ENCODE measurements at places on chromosomes 2 and 18. TPM values are rescaled to one million over a fixed set of nuclear protein-coding genes. Genes with fewer than 3 reads are reported as not detected.

DNA sequence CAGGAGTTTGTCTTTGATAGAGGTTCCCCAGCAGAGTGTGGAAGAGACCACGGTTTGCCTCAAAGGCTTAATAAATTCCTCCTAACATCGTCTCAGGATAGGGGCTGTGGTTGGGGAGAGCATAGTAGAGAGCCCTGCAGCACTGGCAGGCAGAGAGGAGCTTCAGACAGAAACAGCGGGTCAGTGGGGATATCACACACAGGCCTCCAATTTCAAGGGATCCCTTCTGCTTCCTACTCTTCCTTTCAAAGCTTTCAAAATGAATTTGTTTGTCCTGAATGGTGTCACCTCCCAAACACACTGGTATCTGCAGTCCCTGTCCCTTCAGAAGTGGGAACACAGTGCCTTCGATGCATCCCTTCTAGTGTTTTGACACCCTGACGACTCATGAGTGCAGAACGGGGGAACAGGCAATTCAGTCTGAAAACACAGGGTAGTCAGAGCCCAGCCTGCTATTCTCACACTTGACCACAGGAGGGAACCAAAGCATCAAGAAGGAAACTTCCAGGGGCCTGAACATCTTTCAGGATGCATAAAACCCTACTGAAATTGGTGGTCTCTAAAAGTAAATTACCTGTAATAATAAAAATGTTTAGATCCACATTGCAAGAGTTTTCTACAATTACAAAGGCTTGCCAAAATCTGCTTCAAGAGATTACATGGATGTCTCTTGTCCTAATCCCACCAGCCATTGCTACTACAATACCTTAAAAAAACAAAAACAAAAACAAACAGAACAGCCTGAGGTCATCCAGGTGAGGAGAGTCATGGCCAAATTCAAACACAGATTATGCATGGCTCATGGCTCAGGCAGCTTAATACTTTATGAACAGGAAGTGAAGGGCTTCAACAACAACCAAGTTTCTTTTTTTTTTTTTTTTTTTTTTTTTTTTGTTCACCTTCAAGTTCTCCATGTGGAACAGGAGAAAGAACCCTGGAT lies 49.8 kb downstream of the SLC14A2 start:
- no peak for DNase-seq

STEAP3 gene
- 27.8 TPM for total RNA-seq

GRCh38 chr2:223997938-223998337 lies 40.7 kb downstream of the MRPL44 start:
- DNase-seq, result no peak

DNA sequence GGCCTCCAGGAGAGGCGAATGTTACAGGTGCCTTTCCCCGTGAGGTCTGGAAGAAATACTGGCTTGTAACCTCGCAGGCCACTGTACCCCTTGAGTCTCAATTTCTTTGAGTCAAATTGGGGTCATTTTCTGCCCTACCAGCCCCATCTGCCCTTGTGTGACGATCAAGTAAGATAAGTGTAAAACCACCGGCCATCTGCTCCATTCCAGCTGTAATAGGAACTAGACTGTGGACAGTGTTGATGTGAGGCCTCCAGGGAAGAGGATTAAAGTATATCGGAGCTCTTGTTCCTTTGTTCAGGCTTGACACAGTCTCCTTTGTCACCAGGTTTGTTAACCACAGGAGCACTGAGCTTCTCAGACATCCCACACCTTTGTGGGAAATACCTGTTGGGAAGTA lies 65.6 kb downstream of the MRPS9 start:
- DNase-seq, result no peak

ARHGEF4 gene
- total RNA-seq, result 3.2 TPM

LIMS1 gene
- 58.3 TPM for total RNA-seq

DNA sequence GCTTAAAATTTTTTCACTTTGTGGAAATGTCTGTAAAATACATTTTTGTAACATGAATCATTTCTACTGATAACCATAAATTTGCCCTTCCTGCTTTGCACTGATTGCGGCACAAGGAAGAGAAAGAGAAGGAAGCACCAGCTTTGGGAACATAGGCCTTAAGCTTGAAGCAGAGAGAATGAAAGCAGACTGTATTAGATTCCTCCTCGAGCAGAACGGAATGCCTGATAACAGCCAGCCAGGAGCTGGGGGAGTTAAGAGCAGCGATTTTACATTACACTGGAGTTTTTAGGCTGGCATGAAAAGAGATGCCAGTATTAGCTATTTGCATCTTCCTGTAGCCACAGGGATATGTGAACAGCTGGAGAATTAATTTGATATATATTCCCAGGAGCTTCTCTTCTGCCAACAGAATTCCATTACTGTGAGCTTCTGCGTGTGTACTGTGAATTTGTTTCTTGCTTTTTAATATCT lies 33.5 kb downstream of the CRIM1 start:
- DNase-seq, result no peak

DNA sequence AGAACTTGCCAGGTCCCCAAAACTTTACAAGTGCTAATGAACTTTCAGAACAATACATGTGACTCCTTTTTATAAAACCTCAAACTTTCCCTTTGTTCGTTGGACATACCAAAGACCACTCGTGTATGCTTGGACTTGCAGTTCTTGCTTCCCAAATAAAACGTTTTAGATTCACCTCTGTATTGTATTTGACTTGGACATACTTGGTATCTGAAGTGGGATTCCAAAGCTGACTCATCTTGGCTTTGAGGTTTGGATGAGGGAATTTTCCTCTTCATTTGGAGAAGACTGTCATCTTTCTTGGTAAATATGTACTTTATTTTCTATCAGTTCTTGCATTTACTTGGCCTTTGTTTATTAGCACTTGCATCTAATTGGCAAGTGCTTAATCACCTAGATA lies 8.0 kb upstream of the CYB5A start:
- no peak for DNase-seq

GRCh38 chr18:2857491-2858131 lies 10.8 kb downstream of the EMILIN2 start:
- DNase-seq, result no peak

ABCG8 gene
- total RNA-seq, result not detected

NEB gene
- 0.07 TPM for total RNA-seq

SPRED2 gene
- total RNA-seq, result 10.5 TPM

DNA sequence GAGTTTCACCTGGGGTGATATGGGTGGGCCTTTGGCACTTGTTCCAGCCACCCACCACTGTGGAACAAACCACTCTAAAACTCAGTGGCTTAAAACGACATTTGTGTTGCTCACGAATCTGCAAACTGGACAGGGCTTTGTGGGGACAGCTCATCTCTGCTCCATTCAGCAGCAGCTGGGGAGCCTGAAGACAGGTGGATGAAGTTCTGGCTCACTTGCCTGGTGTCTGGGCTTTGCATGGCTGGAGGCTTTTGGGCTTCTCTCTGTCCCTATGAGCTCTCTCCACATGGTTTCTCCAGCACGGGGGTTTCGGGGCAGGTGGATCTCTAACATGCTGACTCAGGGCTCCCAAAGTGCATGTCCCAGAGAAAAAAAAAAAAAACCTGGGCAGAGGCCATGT lies 93.0 kb upstream of the GLI2 start:
- no peak for DNase-seq

- DNase-seq, result no peak
These were observed 852.5 kb upstream of the LRATD1 start for GRCh38 chr2:13779996-13780395.

GRCh38 chr2:182717816-182718215 lies 1.8 kb downstream of the DNAJC10 start:
- DNase-seq, result no peak

DNA sequence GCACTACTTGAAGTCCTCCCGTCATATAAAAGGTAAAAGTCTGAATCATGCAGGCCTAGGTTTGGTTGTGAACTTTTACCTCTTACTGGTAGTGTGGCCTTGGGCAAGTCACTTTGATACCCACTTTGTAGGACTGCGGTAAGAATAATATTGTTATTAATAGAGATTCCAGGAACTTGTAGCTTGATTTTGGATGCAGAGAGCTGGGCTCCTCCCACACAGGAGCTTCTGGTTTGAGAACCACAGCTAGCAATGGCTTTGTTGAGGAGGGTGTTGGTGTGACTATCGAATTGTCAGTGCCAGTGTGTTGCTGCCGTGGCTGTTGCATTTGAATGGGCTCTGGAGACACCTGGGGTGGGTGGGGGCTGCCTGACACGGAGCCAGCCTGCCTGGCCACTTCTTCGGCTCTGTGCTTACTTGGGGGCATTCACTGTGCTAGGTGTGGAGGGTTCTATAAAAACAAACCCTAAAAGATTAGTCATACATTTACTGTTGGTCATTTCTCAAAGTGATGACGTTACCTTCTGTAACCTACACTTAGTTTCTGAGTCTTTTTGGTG lies 38.5 kb downstream of the ASAP2 start:
- DNase-seq, result no peak

DNA sequence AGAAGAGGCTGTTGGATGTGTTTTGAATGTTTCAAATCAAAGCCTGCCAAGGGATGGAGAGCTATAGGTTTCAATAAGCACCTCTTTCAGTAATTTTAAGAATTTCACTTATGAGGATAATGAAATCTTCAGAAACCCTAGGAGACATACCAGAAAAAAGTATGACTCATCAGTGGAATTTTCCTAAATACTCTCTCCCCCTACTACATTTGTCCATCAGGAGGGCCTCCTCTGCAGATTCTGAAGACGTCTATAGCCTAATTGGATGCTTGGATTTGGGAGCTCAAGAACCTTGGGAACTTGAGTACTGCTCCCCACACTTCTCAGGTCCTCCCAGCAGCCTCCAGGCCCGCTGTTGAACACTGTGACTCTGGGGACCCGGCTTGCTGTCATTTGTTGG lies 374.3 kb downstream of the SLC4A3 start:
- DNase-seq, result no peak

SLC30A3 gene
- total RNA-seq, result 0.29 TPM

DNA sequence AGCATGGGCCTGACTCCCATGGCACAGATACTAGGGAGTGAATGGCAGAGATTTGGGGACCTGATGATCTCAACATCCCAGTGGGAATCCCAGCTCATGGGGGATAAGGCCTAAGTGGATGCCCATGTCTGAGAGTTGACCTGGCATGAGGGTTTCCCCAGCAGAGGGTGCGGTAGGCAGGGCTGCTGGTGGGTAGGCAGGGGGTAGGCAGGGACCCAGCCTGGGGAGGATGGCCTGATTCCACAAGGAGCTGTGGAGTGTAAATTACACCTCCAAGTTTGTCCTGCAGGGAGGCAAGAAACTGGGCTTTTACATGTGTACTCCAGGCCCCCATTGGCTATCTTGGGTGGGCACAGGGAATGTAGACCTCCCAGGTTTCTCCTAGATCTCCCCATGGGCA lies 46.9 kb downstream of the INPP5D start:
- no peak for DNase-seq

- no peak for DNase-seq
These were observed 509.2 kb upstream of the SPHKAP start for GRCh38 chr2:228690681-228691080.

- DNase-seq, result no peak
These were observed 35.9 kb upstream of the MCFD2 start for GRCh38 chr2:46951290-46952064.

ZRANB3 gene
- 7.9 TPM for total RNA-seq

DNA sequence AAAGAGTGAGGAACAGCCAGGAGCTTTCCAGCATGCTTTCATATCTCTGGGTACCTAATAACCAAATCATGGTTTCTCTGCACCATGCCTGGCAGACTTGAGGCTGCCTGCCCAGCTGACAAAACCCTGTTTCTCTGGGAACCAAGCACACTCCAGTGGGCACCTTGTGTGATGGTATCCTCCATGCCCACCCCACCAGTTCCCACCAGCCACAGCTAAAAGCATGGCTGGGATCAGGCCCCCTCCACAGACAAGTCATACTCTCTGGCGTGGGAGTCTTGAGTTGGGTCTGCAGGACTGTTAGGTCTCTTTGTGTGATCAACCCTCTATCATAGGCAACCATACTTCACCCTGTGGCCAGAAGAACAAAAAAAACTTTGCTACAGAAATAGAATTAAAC lies 56.0 kb downstream of the TMEM163 start:
- DNase-seq, result no peak

- DNase-seq, result no peak
These were observed 4.5 kb upstream of the POLE4 start for GRCh38 chr2:74953796-74954499.

- DNase-seq, result no peak
These were observed 296.2 kb upstream of the SALL3 start for GRCh38 chr18:78683191-78684010.

DNA sequence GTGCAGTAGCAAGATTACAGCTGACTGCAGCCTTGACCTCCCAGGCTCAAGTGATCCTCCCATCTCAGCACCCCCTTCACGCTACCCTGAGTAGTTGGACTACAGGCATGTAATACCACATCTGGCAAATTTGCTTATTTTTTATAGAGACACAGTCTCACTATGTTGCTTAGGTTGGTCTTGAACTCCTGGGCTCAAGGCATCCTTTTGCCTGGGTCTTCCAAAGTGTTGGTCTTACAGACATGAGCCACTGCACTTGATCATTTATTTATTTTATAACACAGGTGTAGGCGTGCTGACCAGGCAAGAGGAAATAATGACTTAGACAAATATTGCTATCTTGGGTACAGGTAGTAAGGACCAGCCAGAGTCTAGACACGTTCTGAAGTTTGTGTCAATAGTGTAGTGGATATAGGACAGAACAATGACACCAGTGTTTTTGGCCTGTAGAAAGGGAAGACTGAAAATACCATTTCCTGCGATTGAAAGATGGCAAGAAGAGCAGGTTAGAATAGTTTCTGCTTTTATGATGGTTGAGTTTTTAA lies 71.0 kb upstream of the THUMPD2 start:
- DNase-seq, result no peak

GRCh38 chr2:144694456-144694855 lies 174.5 kb upstream of the ZEB2 start:
- DNase-seq, result no peak

ABHD3 gene
- total RNA-seq, result 14.9 TPM

- no peak for DNase-seq
These were observed 6.0 kb upstream of the ANKRD29 start for GRCh38 chr18:23668731-23669130.

DNA sequence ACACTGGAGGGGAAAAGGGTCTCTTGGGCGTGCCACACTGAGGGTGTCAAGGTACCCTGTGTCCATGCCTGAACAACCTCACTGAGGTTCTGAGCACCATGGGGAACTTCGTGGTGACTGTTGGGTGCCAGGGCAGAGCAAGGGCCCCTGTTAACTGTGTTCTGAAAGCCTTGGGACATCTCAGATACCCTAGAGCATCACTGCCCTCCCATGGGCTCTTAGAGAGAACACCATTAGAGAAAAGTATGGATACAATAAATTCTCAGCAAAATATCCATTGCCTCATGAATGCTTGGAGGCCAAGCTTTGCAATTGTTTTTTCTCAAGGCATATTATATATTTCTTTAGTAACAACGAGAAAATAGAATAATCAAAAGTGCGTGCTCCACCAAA lies 488.5 kb upstream of the NRP2 start:
- DNase-seq, result no peak

KCNJ13 gene
- not detected for total RNA-seq

- peak; percentile 95 for DNase-seq
These were observed 28.3 kb upstream of the ITGB6 start for GRCh38 chr2:160228141-160228917.

- no peak for DNase-seq
These were observed 1544.4 kb downstream of the LRP1B start for GRCh38 chr2:140586379-140586778.

Measured in epithelial cell of proximal tubule (primary cell).